Kidney epithelial cell (primary cell): ENCODE measurements at places on chromosomes 7 and 10. TPM values are rescaled to one million over a fixed set of nuclear protein-coding genes. Genes with fewer than 3 reads are reported as not detected.

CXCL12 gene
- total RNA-seq: 13.0 and 13.5 TPM in 2 replicates

PAX4 gene
- total RNA-seq: not detected in 2 replicates

ENKUR gene
- 0.34 and 4.6 TPM in 2 replicates for total RNA-seq

CBX3 gene
- total RNA-seq: 104 and 107 TPM in 2 replicates

SPDYE18 gene
- total RNA-seq: 0.08 TPM in 1 of 2 replicates, not detected in the other

IDI2 gene
- 0.13 TPM in 1 of 2 replicates, not detected in the other for total RNA-seq

VWA2 gene
- 2.2 and 3.8 TPM in 2 replicates for total RNA-seq

SPOCK2 gene
- 48.8 and 53.2 TPM in 2 replicates for total RNA-seq

ACHE gene
- 1.3 and 6.4 TPM in 2 replicates for total RNA-seq

BLNK gene
- total RNA-seq: 0.38 and 0.55 TPM in 2 replicates

FAM25G gene
- total RNA-seq: 3.2 and 15.7 TPM in 2 replicates

NUTM2B gene
- 2.0 TPM in 1 of 2 replicates, not detected in the other for total RNA-seq

CYP2C19 gene
- not detected in 2 replicates for total RNA-seq

ARHGEF5 gene
- total RNA-seq: 22.6 and 25.1 TPM in 2 replicates

SGCE gene
- 24.9 and 33.6 TPM in 2 replicates for total RNA-seq

ING3 gene
- 12.7 and 13.2 TPM in 2 replicates for total RNA-seq

SPDYE5 gene
- total RNA-seq: not detected in 2 replicates

CYP26A1 gene
- 0.14 TPM in 1 of 2 replicates, not detected in the other for total RNA-seq

CYP2C18 gene
- total RNA-seq: not detected in 2 replicates
